Activated T-helper 2 cell treated with anti-CD3 and anti-CD28 coated beads, Interferon-gamma antibody, Interleukin-2, Interleukin-4, amounts not matched to agents 10 μg/mL and 5 μg/mL and 100 μg/mL, durations not matched to agents 14 hours and 24 hours and 36 hours (primary cell): ENCODE measurements at places on chromosomes 2 and 18. TPM values are rescaled to one million over a fixed set of nuclear protein-coding genes. Genes with fewer than 3 reads are reported as not detected.

STAT1 gene
- 135 and 139 TPM in 2 replicates for total RNA-seq

ADAM17 gene
- 23.3 and 25.0 TPM in 2 replicates for total RNA-seq

LRRTM1 gene
- not detected in 2 replicates for total RNA-seq

ITGB1BP1 gene
- 118 and 128 TPM in 2 replicates for total RNA-seq

STRN gene
- 27.7 and 29.7 TPM in 2 replicates for total RNA-seq

CPSF3 gene
- 69.5 and 73.2 TPM in 2 replicates for total RNA-seq

IL36RN gene
- total RNA-seq = not detected in 2 replicates

- no peak for DNase-seq
These were observed 62.6 kb downstream of the METTL4 start for GRCh38 chr18:2508678-2509077.

DNA sequence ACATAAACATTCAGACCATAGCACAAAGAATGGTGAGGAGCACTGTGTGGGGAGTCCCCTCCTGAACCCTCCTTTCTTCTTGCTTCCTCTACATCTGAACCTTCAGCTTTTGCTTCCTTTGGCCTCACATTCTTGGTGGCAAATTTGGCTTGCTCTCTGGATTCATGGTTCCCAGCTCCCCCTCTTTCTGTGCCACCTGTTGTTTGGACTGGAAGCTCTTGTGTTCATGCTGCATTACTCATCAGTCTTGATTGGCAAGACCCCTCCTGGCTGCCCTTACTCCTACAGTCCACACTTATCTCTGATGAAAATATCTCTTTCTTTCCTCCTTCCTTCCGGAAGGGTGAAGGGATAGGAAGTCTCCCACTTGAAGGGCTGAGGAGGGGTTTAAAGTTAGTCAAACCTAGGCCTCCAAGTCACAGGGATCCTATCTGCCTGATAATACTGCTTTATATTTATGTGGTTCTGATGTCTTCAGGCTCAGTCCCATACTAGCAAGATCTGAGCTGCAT, 70.0 kb downstream of the MYO3B start:
- no peak for DNase-seq

GRCh38 chr2:144471305-144472045, 48.4 kb downstream of the ZEB2 start:
- DNase-seq = no peak

DNA sequence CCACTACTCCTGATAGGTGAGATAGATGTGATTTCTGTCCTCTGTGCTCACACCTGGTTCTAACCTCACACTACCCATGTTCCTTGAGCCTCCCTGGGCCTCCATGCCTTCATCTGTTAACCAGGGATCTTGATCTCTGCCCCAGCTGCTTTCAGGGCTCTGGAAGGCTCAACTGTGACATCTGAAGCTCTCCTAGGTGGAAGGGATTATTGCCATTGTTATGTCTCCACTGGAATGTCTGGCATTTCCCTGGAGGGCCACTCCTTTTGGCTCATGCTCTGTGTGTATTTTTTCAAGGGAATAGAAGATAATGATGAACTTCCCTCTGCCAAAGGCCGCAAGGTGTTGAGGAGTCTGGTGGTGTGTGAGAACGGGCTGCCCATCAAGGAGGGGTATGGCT, 41.2 kb downstream of the PCARE start:
- DNase-seq = no peak

- DNase-seq = no peak
These were observed 152.9 kb upstream of the NOSTRIN start for GRCh38 chr2:168649562-168649961.

DNA sequence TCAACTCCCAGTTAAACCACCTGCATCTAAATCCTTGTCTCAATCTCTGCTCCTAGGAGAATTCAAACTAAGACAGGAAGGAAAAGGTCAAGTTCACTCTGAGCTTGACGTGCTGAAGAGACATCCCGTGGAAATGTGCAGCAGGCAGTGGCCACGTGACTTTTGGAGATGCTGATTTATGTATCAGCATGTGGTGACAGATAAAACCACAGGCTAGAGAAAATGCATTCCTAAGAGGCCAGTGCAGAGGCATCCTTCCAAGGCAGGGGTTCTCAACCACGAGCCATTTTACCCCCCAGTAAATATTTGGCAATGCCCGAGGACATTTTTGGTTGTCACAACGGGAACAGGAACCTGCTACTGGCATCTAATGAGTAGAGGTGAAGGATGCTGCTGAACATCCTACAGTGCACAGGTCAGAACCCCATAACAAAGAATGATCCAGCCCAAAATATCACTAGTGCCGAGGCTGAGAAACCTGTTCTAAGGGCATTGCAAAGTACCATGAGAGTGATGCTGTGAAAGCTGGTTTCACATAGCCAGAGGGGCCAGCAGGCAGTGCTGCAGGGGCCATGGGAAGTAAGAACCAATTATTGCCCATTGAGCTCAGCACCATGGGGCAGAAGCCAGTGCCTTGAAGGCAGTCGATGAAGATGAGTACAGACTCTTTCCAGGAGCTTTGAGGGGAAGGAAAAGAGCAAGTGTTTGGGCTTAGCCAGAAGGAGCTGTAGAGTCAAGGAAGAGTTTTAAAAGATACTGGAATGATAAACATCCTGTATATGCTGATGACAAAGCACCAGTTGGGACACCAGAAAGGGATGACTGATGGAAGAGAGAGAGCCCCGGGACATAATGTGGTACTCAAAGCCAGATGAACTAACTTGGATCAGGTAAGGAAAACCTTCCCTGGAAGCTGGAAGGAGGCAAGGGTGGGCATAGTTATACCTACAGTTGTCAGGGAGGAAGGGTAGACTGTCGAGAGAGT, 174.6 kb downstream of the HAUS1 start:
- no peak for DNase-seq

- DNase-seq = no peak
These were observed 158.5 kb downstream of the INSIG2 start for GRCh38 chr2:118246726-118247125.

DNA sequence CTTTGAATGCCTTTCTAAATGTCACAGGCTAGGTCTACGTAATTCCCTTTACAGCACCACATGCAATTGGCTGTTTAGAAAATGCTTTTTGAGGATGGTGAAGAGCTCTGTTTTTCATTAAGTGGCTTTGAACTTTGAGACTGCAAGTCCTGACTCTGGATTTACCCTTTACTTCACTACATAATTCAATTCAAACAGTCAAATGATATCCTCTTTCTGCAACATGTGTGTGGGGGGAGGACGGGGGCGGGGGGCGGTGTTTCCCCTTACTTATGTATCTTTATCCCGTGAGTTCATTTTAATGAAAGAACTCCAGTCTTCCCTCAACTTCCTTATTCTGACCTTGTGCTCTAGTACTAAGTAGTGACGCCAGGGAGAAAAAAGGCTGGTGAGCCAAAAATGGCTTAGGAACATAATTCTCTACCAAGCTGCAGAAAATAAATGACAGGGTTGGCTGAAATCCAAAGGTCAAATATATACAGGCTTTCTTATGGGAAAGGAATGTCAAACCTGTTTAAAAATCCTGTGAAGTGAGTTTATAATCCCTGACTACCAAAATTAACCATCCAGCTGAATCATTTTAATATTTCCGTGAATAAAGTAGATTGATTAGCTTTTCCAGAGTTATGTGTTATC, 119.6 kb downstream of the SLC8A1 start:
- DNase-seq = no peak

GRCh38 chr2:78779761-78780160, 245.7 kb upstream of the REG3G start:
- DNase-seq = no peak

- DNase-seq = no peak
These were observed 74.0 kb downstream of the PMS1 start for GRCh38 chr2:189858291-189858690.

- no peak for DNase-seq
These were observed 175.4 kb downstream of the ANAPC1 start for GRCh38 chr2:111708476-111709180.

DNA sequence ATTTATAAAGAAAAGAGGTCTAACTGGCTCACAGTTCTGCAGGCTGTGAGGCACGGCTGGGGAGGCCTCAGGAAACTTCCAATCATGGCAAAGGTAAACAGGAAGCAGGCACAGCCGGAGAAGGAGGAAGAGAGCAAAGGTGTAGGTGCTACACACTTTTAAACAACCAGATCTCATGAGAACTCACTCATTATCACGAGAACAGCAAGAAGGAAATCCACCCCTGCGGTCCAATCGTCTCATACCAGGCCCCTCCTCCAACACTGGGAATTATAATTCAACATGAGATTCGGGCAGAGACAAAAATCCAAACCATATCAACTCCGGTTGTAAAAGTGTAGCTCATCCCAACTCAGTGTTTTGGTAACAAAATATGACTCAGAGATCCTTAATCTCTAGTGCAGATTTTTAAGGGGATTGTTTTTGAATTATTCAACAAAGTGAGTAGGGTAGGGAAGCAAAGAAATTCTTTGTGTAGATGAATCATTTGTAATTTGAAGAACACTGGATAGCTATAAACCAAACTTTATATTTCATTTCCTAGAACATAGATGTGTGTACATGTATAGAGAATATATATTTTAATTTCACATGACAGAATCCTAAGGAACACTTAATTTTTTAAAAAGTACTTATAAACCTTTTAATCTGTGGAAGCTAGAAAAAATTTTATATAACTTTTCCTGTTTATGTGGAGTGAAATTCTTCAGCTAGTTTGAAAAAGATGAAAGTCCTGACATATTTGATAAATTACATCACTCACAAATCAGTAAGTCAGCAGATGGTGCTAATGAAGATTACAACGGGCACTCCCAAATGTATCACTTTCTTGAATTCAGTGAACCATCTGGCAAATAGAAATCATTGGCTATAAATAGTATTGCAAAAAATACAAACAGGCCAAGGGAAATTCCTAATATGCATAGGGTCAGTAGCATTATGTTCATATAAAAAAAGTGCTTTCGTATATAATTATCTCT, 130.1 kb downstream of the OLA1 start:
- DNase-seq = no peak

GRCh38 chr2:98743835-98744234, 12.9 kb upstream of the MGAT4A start:
- no peak for DNase-seq

DNA sequence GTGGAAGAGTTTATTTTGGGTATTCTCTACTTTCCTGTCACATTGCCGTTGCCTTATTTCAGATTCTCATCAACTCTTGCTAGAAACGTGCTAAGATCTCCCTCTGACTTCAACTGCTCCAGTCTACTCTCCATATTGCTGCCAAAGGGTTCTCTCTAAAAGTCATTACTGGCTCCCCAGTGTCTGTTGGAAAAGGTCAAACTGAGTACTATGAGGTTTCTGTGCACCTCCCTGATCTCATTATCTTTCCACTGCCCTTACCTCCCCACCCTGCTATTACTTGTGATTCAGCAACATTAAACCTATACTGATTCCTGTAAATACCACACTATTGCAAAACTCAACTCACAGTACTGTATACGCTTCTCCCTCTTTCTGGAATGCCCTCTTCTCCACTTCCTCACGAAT, 1.9 kb upstream of the KRCC1 start:
- no peak for DNase-seq

- DNase-seq = no peak
These were observed 59.2 kb upstream of the IL1R1 start for GRCh38 chr2:102083393-102083703.

DNA sequence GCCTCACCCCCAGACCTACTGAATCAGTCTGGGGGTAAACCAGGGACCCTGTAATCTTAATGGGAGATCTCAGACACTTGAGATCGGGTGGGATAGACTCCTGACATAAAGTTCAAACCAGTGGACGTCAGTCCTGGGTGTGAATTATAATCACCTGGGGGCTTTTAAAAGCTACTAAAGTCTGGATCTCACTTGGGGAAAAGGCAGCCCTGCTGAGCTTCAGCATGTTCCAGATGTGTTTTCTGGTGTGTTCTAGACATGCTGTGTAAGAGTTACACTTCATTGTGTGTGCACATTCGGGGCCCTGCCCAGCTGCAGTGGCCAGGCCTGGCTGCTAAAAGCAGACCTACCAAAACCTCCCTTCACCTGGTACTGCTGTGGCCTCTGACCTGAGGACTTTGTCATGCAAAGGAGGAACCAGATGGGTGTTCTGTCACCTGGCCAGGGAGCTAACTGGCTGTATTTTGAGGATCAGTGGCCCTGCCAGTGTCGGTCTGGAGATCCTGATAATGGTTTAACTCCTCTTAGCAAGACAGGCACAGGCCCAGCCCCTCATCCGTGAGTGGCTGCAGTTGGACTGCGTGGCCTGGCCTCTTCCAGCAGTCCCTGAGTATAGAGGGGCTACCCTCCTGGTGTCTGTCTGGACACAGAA, 10.6 kb downstream of the RRM2 start:
- DNase-seq = no peak

DNA sequence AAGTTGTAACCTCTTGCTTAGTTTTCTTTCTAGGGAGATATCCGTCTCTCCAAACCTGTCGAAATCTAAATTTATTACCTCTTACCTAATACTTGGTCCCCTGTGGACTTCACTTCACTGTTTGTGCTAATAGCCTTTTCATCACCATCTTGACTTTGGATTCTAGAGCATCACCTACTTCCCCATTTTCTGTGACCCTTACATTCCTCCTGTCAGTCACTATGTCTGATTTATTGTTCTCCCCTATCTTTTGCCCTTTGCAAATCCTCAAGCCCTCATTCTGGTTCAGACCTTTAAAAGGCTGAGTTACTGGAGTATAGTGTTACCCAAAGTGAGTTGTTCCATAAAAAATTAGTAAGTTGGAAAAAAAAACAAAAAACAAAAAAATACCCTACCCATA, 7.5 kb downstream of the MYO1B start:
- no peak for DNase-seq
